ENCODE measurements at places on chromosomes 2 and 18.

DNA sequence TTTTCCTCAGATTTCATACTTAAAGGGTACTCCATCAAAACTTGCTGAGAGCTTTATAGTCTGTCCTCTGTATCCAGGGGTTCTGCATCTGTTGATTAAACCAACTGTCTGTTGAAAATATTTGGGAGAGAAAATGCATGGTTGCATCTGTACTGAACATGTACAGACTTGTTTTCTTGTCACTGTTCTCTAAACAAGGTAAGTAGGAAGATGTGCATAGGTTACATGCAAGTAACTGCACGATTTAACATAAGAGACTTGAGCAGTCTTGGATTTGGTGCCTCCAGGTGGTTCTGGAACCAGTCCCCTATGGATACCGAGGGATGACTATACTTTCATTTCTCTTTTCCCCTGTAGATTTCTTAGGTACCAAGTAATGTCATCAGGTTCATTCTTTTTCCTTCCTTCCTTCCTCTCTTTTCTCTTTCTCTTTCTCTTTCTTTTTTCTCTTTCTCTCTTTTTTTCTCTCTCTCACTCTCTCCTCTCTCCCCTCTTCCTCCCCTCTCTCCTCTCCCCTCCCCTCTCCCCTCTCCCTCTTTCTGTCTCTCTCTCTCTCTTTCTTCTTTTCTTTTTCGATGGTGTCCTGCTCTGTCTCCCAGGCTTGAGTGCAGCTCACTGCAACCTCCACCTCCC, 23.2 kb downstream of the ADNP2 start:
- DNase-seq = no peak

DNA sequence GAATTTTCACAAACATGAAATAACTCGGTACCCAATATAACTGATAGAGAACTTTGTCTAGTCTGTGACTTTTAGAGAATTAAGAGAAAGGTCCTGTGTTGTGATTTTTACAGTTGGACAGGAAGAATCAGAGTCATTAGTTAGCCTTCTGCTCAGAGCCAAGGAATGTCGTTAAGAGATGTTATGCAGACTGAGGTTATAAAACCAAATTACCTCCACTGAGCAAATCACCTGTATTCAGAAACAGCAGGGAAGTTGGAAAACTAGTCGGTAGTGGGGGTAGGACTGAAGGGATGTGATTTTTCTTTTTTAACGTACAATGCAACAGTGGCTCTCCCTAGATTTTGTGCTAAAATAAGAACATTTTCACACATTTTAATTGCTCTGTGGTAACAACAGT, 18.5 kb downstream of the TANK start:
- no peak for DNase-seq

DNA sequence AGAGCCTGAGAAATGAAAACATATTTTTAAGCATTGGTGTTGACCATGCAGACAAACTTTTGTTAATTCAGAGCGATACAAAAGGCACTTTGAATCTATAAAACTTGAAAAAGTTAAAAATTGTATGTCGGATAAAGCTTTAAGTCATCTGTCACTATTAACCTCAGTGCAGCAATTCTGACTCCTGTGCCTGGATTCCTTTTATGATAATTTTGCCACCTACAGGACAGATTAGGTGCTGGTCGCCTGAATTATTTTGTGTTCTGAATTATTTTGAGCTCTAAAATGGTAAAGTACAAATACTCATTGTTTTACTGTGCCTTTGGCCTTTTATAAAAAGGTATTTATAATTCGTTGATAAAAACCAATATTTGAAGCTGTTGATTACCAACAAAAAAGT, 19.4 kb upstream of the RNF138 start:
- peak; percentile 36 for DNase-seq

- DNase-seq = no peak
These were observed 146.8 kb upstream of the PXDN start for GRCh38 chr2:1891147-1891546.

DNA sequence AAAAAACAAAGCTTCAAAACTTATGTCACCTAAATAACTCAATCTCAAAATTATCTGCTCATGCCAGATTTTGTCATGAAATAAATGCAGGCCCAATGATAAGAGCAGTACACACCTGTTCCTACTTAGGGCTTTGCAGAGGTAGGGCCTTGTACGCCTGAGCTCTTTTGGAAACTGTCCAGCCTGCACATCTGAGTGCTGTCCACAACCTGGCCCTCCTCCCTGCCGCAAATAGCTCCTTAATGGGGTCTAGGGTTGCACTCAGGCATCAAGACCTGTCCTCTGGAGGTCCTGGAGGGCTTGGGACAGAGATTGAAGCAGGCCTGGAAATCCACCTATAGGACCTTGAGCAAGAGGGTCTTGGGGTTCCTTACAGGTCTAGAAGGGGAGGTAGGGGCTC, 115.4 kb upstream of the CCDC195 start:
- no peak for DNase-seq

- DNase-seq = no peak
These were observed 18.8 kb upstream of the RMP24 start for GRCh38 chr18:35953688-35954087.

GRCh38 chr2:222305516-222306392, 7.0 kb upstream of the PAX3 start:
- DNase-seq = no peak

GRCh38 chr2:47810850-47811249, 27.9 kb downstream of the MSH6 start:
- DNase-seq = no peak

- DNase-seq = no peak
These were observed 392.3 kb upstream of the ZEB2 start for GRCh38 chr2:144912206-144912605.

DNA sequence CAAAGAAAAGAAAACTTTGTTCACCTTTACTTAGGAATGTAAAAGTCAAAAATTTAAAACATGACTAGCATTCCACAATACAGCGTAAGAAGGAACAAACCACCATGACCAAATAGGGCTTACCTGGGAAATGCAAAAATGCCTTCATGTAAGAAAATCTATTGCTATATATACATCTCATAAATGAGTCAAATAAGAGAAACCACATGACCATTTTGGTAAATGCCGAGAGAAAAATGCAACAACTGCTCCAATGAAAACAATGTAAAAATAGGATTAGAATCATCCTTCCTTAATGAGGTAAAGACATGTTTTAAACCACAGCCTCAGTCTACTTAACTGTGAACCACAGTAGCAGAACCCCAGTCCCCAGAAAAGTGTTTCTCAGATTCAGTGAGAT, 49.4 kb downstream of the TGOLN2 start:
- DNase-seq = no peak

DNA sequence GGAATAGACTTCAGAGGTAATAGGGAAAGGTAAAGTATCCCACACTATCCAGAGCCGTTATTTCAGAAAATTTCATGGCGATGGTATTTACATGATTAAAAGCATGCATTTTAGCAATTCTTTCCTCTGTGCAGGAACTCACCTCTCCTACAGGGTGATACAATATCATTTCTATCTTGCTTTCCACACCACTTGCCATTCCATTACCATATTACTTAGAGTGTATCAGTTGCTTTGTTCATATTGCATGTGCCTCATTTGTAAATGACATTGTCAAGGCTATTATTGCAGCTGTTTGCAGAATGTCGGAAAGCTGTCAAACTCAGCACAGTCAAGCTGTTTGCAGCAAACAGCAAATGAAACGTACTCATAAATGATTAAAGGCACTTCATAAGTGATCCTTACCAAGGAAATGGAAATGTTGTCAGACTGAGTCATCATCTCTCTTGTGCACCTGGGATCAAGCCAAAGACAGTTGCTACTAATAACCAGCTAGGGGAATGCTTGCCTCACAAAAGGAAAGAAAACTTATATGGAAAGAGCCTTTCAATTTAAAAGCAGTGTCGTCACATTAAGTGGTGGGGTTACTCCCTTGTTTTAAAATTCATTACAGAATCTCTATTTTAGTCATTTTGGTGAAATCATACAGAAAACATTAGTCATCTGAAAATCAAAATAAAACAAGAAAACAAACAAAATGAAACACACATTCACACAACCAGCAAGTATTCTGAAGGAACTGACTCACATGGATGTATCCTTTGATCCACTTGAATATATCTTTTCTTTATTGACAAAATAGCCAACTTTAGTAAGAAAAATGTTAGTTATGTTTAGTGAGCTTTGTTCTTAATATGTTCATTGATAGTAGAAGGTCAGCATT, 1064.1 kb upstream of the CNTNAP5 start:
- DNase-seq = no peak

- DNase-seq = no peak
These were observed 43.8 kb downstream of the XIRP2 start for GRCh38 chr2:166932032-166932431.

GRCh38 chr2:220394433-220394832, 767.0 kb downstream of the SLC4A3 start:
- no peak for DNase-seq

GRCh38 chr2:40935349-40935748, 483.5 kb upstream of the SLC8A1 start:
- DNase-seq = no peak

DNA sequence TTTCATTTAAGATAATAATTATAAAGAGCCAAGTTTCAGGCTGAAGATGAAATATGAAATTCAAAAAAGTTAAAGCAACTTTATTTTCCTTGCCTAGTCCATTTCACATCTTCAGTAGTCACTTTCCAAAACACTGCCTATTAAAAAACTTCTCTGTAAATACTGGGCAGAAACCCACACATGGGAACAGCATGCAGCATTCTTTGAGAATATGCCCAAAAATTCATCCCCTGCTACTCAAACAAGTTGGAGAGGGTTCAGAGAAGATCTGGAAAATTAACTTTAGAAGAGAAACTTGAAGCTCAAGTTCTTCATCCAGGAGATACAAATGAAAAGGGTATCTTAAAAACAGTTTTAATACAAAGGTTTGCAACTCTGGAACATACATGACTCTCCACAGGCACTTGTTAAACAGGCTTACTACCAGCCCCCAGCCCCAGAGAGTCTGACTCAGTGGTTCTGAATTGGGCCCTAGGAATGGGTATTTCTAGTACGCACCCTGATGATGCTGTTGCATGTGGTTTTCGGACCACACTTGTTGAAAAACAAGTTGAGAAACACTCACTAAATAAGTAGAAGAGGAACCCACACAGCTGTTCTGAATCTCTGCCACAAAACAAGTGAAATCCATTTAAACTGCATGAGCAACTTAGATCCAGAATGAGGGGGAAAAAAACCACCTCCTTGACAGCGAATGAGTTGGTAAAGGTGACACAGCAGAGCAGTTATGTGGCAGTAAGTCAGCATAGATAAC, 329.1 kb downstream of the SATB2 start:
- DNase-seq = no peak

GRCh38 chr2:86750240-86750839, 30.2 kb downstream of the RMND5A start:
- DNase-seq = no peak

DNA sequence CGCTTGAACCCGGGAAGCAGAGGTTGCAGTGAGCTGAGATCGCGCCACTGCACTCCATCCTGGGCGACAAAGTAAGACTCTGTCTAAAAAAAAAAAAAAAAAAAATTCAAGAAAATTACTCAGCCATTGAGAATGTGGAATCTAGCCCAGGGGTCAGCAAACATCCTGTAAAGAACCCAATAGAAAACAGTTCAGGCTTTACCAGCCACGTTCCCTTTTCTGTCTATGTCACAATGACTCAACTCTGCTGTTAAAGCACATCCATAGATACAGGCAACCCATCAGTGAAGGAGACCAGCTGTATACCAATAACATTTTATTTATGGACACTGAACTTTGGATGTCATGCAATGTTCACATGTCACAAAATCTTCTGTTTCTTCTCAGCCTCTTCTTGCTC, 435.6 kb upstream of the GYPC start:
- DNase-seq = no peak

DNA sequence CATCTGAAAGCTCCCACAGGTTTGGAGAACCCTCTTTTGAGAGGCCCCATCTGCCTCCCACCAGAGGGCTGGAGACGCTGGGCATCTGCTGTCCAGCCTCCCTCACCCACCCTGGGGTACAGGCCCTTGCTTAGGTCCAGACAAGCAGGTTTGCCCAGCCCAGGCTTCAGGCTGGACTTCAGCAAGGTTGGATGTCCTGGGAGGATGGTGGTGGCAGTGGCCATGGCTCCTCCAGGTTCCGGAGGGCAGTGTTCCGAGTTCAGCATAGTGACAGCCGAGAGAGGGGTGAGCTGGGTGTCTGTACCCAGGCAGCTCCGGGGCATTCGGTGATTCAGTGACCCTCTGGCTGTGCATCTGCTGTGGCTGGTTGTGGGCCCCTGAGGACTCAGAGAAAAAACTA, 58.2 kb upstream of the HDAC4 start:
- DNase-seq = no peak

DNA sequence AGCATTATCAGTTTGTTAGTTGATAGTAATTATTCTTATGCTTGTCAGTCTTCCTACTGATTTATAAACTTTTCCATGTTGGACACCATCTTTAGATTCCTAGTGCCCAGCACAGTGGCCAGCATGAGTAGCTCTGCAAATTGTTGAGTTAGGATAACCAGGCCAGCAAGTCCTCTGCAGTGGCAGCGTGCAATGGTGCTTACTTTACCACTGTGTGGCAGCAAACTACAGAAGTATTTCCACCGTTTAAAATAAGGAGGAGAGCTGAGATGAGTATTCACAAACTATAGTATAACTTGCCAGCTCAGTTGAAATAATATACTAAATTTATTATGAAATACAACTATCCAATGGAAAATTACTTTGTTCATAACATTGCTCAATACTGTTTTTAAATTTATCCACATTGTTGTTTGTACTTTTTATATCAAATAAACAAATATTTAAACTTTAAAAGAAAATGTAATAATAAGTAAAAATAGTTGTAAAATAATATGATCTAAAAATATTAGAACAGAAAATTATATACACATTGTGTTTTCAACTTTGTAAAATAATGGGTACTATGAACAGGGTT, 9.3 kb upstream of the THADA start:
- DNase-seq = no peak

- no peak for DNase-seq
These were observed 766 bp downstream of the SNTG2 start for GRCh38 chr2:951224-952006.

- DNase-seq = no peak
These were observed 213.4 kb downstream of the PTH2R start for GRCh38 chr2:208619993-208620392.

GRCh38 chr18:24923138-24923537, 428.8 kb downstream of the ZNF521 start:
- DNase-seq = no peak

- DNase-seq = no peak
These were observed 271.4 kb upstream of the HDAC4 start for GRCh38 chr2:239671916-239672849.

DNA sequence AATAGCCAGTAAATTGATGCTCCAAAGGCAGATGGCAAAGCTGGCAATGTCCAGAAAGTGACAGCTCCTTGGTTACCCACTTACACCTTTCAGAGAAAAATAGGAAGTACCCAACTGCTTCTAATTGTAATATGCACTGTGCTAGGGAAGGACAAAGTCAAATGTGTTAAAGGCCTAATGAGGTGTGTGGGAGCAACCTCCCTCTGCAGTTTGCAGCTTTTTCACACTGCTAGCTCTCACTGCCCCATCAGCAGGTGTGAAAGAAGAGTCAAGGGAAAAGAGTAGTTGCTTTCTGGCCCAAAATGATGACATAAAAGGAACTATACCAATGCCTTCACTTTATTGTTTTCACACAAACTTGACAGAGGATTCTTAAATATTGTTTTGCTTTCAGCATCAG, 284.1 kb upstream of the SETBP1 start:
- DNase-seq = no peak

- DNase-seq = no peak
These were observed 461.1 kb downstream of the LPIN1 start for GRCh38 chr2:12207491-12207890.
